Activated T-helper 1 cell treated with anti-CD3 and anti-CD28 coated beads, Interleukin-2, amount 50 U/mL, for 16 hours (primary cell): ENCODE measurements at places on chromosomes 7 and 10.

GRCh38 chr10:114581071-114581470, 77.0 kb downstream of the ABLIM1 start:
- no peak for DNase-seq

- DNase-seq = no peak
Measured at GRCh38 chr10:2023687-2024086, 286.4 kb upstream of the ADARB2 start.

- DNase-seq = no peak
Measured at GRCh38 chr7:134042307-134042706, 84.8 kb upstream of the LRGUK start.

DNA sequence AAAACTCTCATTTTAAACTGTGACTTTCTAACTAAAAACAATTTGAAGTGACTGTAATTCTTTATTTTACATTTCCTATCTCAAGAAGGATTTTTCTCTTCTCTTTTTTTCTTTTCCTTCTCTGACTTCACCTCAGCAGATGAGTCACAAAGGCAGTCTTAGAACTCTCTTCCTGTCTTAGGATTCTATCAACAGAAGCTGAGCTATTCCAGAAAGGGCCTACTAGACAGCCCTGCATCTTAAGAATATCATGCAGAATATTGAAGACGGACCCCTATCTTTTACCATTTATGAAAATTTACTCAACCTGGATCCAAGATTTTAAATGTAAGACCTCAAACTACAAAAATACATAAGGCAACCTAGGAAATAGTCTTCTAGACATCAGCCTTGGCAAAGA, 365.7 kb upstream of the SEMA3C start:
- DNase-seq = no peak

DNA sequence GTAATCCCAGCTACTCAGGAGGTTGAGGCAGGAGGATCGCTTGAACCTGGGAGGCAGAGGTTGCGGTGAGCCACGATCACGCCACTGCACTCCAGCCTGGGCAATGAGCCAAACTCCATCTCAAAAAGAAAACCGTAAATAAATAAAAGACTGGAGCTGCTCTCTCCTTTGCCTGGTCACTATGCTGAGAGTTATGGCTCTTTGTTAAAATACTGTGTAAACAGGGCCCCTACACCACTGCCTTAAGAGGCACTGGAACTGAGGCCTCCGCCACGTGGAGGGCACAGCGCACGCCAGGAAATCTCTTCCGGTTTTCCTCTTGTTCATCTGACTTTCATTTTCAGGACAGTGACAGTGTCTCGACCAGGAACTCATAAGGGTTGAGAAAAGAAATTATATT, 123.3 kb downstream of the PAXIP1 start:
- DNase-seq = no peak

DNA sequence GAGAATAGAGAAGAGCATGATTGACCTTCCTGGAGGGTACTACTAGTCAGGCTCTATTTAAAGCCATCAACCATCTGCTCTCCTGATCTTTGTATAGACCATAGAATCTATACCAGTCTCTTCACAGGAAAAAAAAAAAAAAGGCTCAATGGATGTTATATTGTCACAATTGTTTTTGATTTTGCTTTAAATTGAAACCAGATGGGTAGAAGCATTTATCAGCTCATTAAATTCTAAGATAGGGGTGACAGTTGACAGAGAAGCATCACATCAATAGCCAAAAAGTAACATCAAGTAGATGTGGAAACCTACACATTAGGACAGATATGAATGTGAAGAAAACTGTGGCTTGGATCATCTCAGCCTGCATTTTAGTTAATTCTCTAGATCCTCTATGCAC, 558.9 kb upstream of the MBL2 start:
- DNase-seq = no peak

- DNase-seq = no peak
Measured at GRCh38 chr7:158979635-158980351, 123.4 kb downstream of the DYNC2I1 start.

DNA sequence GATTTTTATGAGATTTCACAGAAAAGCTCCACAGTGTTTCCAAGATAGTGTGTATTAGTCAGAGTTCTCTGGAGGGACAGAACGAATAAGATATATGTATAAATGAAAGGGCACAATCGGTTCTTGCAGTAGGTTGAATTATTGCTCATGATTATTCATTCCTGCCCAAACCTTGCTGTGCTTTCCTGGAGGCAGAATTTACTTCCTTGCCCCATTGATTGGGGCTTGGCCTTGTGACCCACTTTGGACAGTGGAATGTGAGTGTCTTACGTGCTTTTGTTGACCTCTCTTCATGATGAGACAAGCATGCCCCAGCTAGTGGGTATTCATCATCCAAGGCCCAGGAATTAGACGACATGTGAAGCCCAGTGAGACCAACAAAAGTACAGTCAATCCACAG, 53.0 kb upstream of the ABCB5 start:
- no peak for DNase-seq

DNA sequence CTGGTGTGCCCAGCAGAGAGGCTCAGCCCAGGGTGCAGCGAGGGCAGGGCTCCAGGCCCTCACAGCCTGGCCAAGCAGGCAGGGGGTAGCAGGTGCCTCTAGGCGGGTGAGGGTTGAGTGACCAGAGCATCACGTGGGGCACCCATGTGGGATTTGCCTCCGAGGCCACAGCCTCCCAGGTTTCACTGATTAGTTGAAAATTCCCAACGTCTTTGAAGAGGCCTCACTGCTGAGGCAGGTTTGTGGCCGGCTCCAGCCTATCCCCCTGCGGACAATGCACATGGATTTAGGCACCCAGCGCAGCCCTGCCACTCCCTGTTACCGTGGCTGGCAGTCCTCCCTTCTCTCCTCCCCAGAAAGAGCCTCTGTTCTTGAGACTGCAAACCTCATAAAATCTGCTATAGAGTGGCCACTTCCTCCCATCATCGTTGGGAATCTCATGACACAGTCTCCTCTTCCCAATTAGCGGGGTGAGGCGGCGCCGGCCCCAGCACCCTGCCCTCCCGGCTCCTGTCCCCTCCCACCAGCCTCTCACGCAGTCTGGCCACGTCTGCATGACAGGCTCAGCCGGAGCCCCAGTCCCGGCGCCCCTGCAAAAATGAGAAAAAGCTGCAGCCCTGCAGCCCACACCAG, 10.8 kb downstream of the MYL10 start:
- no peak for DNase-seq

- no peak for DNase-seq
Measured at GRCh38 chr7:121341933-121342332, 13.1 kb downstream of the WNT16 start.

- DNase-seq = no peak
Measured at GRCh38 chr7:95993380-95993779, 221.0 kb downstream of the DYNC1I1 start.

GRCh38 chr7:3128857-3129490, 85.3 kb upstream of the CARD11 start:
- no peak for DNase-seq

- DNase-seq = no peak
Measured at GRCh38 chr10:132033632-132034031, 32.1 kb upstream of the JAKMIP3 start.

GRCh38 chr7:27316311-27316710, 73.7 kb downstream of the EVX1 start:
- DNase-seq = no peak

DNA sequence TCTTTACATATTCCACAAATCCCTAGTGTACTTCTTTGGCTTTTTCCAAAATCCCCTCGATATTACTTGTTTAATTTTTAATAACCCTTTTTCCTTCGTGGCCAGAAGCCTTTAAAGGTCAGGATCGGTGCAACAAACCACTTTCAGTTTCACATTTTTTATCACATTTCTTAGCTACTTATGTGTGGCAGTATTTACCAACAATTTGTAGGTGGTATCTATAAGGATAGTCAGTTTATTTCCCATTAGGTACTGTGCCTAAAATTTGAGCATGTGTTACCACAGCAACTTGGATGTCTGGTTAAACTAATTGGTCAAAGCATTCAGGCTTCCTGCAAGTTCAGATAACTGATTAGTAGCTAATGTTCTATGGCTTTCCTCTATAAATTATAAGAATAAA, 104.9 kb downstream of the CDK14 start:
- DNase-seq = no peak

- DNase-seq = no peak
Measured at GRCh38 chr10:124849111-124849773, 47.6 kb downstream of the ABRAXAS2 start.

DNA sequence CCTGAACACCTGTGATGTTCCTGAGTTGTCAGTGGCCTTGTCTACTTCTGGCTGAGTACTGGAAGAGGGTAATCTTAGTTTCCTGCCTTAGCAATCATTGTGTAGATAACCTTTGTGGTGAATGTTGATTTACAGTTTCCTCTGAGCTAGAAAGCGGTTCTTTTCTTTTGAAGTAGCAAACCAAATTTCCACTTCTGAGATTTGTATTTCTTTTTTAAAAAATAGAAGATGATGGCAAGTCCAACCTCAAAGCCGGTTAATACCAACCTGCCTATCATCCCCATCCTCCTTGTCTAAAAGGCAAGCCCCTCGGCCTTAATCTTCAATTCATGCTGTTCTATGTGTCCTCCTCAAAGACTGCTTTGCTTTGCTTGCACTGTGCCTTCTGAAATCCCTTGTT, 12.5 kb upstream of the PALS2 start:
- no peak for DNase-seq

- no peak for DNase-seq
Measured at GRCh38 chr10:44863344-44864047, 47.6 kb upstream of the TMEM72 start.

- no peak for DNase-seq
Measured at GRCh38 chr10:48287417-48288391, 13.2 kb upstream of the FRMPD2 start.

DNA sequence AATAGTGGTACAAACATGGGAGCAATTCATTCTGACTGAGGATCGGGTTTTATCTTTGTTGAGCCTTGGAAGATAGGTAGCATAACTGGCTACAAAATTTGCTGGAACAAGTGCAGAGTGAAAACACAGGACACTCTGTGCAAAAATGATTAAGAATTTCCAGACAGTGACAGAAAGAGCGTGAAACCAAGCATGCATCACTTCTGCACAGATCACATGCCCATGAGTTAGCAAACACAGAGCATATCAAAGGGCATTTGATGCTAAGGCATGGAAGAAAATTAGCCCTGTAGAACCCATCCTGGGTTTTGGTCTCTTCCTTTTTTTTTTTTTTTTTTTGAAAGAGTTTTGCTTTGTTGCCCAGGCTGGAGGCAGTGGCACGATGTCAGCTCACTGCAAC, 28.3 kb downstream of the TECTB start:
- no peak for DNase-seq

DNA sequence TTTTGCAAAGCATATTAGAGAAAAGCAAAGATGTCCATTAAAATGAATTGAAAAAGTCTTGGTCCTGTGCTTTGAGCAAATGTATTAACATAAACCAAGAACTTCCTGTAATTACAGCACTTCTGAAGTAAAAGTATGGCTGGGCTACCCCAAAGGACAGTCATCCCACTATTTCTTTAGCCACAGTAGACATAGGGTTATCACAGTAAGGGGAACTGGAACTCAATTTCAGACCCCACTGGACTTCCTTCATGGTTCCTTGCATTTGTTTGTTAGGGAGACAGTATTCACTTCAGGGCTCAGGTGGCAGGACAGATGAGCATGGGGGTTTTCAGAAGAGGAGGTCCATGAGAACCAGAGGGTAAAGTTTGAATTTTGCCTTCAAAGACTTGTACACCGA, 203.1 kb upstream of the PDE1C start:
- DNase-seq = no peak

DNA sequence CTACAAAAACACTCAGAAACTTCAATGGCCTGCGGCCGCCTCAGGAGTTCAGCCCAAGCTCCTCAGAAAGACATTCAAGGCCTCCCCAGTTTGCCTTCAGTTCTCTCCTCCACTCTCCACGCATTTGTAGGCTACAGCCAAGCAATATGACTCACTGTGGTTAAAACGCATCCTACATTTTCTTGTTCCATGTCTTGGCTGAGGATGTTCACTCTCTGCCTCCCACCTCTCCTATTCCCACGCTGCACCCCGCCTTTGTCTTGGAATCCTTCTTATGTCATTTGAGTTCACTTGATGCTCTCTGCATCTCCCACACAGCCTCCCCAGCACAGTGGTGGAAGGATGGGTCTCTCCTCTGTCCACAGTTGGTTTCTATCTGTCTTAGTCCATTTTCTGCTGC, 184.8 kb downstream of the NPSR1 start:
- no peak for DNase-seq

GRCh38 chr7:140316165-140316661, 82.1 kb downstream of the SLC37A3 start:
- DNase-seq = no peak

DNA sequence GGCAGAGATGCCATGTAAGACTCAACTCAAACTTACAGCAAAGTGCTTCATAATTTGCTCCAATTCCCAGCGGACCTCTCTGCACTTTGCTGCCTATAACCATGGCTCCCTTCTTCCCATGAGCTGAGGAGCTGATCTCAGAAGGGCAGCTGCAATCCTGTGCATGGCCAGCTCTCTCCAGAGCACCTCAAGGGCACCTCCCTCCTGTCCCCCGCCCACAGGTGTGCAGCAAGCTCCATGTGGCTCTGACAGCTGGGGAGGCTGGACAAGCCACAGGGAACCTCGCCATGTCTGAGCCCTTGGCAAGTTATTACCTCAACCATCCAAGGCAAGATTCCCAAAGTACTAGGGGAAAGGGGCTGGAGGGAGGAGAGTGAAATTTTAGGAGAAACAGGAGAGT, 61.1 kb upstream of the DDC start:
- no peak for DNase-seq

DNA sequence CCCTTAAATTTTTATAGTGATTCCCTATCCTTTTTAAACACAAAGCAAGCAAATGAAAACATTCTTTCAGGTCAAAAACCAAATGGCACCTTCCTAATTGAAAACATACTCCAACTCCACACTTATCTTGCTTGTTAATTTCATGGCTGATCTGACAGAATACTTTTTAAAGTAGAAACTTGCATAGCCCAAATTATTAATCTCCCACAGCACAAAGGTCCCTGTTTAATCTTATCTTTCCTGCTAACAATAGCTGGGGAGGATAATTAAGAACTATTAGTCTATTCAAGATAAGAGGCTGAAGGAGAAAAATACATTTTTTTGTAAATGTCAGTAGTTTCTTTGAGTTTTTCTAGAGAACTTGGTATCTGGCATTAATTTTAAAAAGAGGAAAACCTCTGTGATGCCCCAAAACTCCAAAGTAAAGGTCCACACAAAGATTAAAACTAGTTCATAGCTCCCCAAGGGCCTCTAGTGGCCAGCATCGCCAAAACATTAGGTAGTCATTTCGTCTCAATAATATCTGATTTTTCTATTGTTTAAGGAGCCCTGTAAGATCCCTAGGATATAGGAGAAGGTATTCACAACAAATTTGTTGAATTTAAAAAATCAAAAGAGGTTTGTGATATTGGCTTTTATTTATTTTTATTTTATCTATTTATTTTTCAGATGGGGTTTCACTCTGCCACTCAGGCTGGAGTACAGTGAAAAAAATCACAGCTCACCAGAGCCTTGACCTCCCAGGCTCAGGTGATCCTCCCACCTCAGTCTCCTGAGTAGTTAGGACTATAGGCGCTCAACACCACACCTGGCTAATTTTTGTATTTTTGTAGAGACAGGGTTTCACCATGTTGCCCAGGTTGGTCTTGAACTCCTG, 14.7 kb downstream of the CDNF start:
- DNase-seq = no peak

GRCh38 chr7:10225275-10225674, 748.4 kb upstream of the PHF14 start:
- no peak for DNase-seq
